ENCODE measurements at places on chromosomes 3 and 15.

- H3K27me3 ChIP-seq, result no peaks in the 10 kb centered on the region
- H3K4me3 ChIP-seq, result no peak overlapping the region
- no peak overlapping the region for H3K27ac ChIP-seq
- no peak for DNase-seq
Measured at GRCh38 chr3:191961529-191961928, 500.6 kb downstream of the PYDC2 start.

DNA sequence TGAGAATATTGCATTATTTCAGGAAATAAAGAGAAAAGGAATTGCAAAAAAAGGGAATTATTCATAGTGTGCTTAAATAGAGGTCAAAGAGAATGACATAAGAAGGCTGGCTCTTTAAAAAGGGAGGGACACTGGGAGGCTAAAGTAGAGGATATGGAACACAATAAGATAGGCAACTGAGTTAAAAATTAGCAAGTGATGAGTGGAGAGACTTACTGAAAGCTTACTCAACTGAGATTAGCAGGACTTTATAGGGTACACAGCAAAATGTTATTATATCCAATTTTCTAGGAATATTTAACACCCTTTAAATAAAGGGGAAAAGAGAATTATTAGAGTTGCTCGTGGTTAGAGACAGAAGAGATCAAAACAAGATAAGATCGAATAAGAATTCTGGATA is 375.2 kb downstream of the LSAMP start:
- no peaks in the 10 kb centered on the region for H3K4me1 ChIP-seq
- no peak overlapping the region for H3K27ac ChIP-seq
- no peak for DNase-seq
- H3K36me3 ChIP-seq, result no peaks in the 10 kb centered on the region
- H3K4me3 ChIP-seq, result no peak overlapping the region
- H3K27me3 ChIP-seq, result no peaks in the 10 kb centered on the region

- H3K4me3 ChIP-seq, result peak overlapping the region; percentile 41
- no peaks in the 10 kb centered on the region for H3K27me3 ChIP-seq
- DNase-seq, result no peak
- peak overlapping the region; percentile 74 for H3K27ac ChIP-seq
- H3K4me1 ChIP-seq, result peaks cover 88% of the 10 kb centered on the region
- H3K36me3 ChIP-seq, result peaks cover 55% of the 10 kb centered on the region
Measured at GRCh38 chr3:112463250-112463649, 36.0 kb downstream of the BTLA start.

DNA sequence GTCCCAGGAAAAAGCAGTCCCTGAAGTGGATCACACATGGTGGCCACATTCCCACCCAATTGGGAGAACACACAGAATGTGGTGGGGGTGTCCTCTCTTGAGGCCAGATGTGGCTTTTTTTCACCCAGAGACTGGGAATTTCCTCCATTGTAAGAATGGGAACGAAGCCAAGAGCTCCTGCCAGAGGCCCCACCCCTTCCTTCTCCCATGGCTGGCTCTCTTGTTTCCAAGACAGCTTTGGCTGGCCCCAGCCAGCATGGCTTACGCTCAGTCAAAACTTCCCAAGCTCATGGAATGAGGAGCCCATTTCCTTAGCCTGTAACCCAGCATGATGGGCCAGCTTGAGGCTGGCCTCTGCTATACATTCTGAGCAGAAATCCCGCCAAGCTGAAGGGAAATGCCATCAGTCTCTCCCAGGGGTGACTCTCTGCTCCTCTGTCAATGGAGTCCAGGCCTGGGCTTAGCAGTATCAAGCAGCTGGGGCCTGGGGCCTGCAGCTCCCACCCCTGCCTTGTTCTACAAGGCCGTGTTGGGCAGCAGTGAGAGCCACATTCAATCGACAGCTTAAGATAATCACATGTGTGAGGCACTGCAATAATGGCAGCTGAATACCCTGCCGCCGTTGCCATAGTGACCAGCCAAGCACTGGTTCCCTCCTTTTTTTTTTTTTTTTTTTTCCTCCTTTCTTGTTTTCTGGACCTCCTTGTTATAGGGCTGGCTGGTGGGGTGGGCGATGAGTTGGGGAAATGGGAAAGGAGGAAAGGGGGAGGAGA is 142.4 kb downstream of the EPHB1 start:
- H3K27ac ChIP-seq, result no peak overlapping the region
- H3K4me3 ChIP-seq, result no peak overlapping the region
- no peak for DNase-seq

DNA sequence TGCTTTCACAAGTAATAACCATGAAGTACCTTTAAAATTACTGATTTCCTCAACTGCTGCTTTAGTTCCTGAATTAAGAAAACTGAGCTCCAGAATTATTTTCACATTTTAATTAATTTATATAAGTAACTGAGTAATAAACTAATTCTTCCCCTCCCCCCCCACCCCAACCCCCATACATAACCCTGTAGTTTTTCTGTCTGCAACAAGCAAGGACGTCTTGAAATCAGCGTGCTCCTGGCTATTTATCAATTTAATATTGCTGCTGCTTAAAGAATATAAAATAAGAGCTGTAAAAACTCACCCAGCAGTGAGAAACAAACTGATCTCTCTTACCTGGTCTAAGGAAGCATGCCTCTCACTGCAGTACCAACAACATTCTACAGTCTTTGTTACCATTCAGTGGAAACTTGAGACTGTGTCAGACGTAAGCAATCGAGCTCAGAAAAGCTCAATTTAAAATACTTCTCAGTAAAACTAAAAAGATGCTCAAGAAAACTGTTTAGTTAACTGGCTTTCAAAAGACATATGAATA is 121.0 kb downstream of the TFDP2 start:
- peaks cover 7% of the 10 kb centered on the region for H3K36me3 ChIP-seq
- H3K27me3 ChIP-seq, result no peaks in the 10 kb centered on the region

DNA sequence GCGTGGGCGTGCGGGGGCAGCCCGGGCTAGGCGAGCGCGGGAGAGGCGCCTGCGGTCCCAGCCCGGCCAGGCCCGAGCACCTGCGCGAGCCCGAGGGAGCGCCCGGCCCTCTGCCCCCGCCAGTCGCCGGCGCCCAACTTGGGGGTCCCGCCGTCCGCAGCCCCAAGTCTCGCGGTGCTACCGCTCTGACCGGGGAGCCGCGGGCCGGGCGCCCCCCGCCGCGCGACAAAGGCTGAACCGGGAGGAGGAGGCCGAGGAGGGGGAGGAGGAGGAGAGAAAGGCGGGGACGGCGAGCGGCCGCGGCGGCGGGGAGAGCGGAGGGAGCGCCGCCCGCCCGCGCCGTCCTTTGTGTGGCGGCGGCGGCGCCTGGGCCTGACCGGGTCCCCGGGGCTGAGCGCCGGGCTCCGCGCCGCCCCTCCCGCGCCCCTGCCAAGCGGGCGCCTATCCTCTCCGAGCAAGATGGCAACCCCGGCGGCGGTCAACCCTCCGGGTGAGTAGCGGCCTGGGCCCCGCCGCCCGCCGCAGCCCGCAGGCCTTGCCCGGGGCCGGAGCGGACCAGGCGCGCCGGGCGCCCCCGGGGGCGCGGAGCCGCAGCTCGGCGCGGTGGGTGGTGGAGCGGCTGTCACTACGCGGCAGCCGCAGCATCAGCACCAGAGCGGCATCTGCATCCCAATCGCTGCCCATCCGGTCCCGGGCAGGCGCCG is at the start of gene ARNT2:
ARNT2 (plus strand) TSS at position 326 of the 704 bp plus-strand sequence; CDS start at position 460, 134 bp downstream.
- DNase-seq, result no peak
- no peaks in the 10 kb centered on the region for H3K36me3 ChIP-seq
- peaks cover 5% of the 10 kb centered on the region for H3K4me1 ChIP-seq
- H3K27me3 ChIP-seq, result peaks cover 60% of the 10 kb centered on the region

All from activated naive CD8-positive, alpha-beta T cell treated with anti-CD3 and anti-CD28 coated beads, Interleukin-2, amount 50 U/mL, for 24 hours (primary cell).